T-helper 9 cell (primary cell): ENCODE measurements at places on chromosomes 1 and 21.

DNA sequence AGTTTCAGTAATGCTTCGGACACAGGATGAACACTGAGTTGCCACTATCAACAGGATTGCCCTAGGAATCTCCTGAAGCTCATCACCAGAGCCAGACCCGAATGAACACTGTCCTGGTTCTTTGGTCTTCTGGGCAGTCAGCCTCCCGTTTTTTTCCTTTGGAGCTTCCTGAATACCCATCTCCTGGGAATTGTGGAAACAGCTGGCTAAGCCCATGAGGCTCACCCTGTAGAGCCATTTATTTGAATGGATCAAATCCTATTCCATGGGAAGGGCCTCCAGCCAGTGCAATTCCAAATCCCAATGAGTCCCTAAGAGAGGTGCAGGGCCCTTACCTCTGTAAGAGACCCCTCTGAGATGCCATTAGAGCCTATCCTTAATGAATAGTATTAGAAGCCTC lies 5.9 kb downstream of the RCSD1 start:
- DNase-seq = no peak

GRCh38 chr1:92483610-92484471 lies 2.9 kb downstream of the GFI1 start:
- DNase-seq = peak; percentile 20

- no peak for DNase-seq
These were observed 128.2 kb downstream of the DMRTB1 start for GRCh38 chr1:53587252-53587988.

DNA sequence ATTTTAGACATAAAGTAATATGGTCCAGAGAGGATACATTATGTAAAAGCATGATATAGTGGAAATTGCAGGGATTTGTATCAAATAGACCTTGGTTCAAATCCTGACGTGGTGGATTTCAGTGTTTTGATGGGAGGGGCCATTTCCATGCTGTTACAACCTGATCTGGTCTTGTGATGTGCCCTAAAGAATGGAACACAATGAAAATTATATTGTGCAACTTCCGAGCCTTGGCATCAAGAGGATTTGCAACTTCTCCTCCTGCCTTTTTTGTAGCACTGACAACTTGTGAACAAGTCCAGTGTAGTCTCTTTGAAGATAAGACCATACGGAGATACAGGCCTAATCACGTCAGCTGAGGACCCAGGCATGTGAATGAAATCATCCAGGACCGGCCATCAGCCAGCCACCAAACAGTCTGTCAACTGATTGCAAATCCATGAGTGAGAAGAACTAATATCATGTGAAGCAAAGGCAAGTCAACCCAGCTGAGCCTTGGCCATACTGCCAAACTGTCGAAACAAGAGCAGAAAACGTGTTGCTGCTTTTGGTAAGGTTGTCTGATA lies 412.1 kb downstream of the DPYD start:
- no peak for DNase-seq

DNA sequence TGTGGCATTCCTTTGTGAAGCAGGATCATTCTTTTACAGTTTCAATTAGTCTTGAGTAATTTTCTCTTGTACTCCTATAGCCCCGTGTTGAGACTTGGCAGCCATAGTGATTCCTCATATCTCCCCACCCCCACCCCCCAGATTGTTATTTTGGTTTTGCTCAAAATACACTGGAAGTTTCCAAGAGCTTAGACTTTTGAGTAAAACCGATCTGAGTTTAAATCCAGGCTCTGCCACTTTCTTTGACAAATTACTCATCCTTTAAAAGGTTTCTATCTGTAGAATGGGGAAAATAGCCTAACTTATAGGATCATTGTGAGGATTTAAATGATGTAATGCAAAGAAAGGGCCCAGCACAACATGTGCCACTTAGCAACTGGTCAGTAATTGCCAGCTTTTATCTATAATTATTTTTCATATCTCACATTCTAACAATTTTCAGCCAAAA lies 53.1 kb upstream of the RC3H1 start:
- DNase-seq = no peak

GRCh38 chr1:6359216-6360116 lies 34.1 kb downstream of the ACOT7 start:
- peak; percentile 28 for DNase-seq

- no peak for DNase-seq
These were observed 3.8 kb upstream of the RRP15 start for GRCh38 chr1:218281285-218281684.

- no peak for DNase-seq
These were observed 33.7 kb downstream of the PRDM2 start for GRCh38 chr1:13733711-13734110.

DNA sequence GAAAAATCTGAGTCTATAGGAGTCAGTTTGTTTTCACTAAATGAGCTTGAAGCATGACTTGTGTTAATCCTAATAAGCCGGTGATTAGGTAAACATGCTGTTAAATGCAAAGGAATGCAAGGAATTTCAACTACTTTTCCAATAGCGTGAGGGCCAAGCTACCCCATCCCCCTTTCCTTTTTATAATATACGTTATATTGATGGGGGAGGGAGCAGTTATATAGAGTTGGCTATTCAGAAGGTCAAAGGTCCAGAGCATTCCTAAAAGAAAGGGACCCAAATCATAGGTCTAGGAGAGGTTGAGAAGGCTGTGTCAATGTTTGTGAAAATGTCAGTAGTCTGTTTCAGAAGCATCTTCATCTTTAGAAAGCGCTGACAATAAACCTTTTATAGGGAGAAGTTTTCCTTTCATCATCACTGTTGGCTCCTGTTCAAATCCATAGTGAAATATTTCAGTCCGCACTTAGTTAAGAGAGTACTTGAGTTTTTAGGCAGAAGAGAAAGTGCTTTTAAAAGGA lies 3.8 kb downstream of the CCN1 start:
- no peak for DNase-seq

GRCh38 chr1:205477759-205478247 lies 22.0 kb upstream of the BLACAT1 start:
- DNase-seq = no peak

DNA sequence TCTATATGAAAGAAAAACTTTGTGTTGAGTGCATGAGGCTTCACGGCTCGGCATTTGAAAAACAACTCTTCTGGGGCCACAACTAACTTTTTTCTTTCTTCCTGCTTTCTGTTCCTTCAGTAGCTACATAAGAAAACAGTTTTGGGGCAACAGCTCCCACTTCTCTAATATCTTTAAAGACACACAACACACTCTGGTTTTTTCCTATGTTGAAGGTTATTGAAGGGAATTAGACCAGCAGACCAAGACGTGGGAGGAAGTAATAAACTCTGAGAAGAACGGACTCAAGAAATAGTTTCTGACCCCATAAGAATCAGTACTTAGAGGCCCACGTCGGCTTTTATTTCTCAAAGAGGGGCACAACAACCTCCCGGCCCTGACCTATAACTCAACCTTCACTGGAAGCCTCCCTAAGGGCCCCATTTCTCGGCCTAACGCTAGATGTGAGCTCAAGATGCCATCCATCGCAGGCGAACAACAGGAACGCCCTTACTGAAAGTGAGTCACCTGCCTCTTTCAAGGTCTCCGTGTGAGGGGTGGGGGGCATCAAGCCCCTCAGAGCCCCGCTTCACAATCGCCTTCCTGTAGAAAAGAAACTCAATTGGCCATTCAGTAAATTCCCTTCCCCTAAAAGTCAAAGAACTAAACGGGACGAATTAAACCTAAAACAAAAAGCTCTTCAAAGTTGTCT lies 844 bp downstream of the ZMYM6 start:
- DNase-seq = no peak

- no peak for DNase-seq
These were observed 745.5 kb downstream of the LRRIQ3 start for GRCh38 chr1:73452522-73452921.

- no peak for DNase-seq
These were observed 3.4 kb upstream of the FAM131C start for GRCh38 chr1:16076865-16077238.

DNA sequence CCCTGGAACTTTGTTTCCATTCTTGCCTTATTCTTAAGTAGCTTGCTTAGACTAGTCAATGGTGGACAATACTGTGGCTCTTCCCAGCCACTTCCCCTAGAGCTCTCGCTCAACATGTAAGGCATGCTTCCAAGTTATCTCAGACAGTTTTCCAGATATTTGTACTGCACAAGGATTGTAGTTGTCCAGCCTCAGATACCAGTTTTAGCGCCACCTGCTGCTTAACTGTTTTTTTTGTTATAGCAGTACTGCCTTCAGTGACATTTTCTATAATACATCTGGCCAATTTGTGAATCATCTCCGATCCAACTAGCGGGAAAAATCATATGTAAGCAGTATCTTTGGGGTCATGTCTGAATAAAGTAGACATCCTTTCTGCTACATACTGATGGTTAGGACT lies 346.7 kb upstream of the ADGRL4 start:
- no peak for DNase-seq

DNA sequence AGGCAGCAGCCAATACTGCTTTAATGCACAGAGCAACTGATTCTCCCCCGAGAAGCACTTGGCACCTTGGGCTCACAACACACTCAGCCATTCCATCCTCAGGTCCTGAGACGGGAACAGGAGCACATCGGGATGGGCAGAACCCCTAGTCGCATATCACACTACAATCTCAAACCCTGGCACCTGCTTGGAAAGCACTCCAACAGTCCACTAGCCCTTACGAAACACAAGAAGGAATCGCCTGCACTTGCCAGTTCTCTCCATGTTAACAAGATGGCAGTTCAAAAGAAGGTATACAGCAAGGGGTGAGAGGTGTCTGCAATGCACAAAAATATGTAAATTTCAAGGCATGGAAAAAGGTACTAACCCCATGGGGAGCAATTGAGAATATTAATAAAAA lies 21.4 kb downstream of the JAK1 start:
- DNase-seq = no peak

DNA sequence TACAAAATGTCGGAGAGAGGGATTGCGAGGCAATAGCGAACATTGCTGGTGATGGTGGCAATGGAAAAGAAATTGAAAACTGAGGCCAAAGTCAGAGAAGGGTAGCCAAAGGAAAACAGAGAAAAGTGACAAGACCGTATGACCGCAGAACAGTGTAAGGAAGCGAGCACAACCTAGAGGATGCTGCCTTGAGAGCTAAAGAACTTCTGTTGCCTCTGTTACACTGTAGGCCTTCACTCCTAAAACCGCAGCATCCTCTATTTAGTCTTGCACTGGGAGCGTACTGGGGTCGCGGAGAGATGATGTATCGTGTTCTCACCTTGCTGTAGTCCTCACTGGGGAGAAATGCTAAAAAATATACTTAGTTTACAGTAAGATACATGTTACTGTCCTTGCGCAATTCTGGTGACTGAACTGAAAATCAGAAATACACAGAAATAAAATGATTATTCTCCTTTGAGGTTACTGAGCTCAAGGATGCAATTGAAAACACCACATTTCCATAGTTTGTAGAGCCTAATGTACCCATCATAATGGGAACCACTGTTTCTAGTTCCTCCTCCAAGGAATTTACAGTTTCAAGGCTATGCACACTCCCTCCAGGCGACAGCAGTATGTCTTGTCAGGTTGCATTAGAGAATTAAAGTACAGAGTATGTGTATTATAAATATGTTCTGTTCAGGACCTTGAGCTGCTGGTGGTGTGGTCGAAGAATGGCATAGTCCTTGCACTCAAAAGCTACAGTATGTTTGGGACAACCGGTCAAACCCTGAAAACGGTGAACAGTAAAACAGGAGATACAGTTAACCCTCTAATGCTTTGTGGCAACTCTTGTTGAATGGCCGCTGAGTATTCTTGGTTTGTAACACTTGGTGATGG lies 1.3 kb downstream of the NEK7 start:
- DNase-seq = no peak

DNA sequence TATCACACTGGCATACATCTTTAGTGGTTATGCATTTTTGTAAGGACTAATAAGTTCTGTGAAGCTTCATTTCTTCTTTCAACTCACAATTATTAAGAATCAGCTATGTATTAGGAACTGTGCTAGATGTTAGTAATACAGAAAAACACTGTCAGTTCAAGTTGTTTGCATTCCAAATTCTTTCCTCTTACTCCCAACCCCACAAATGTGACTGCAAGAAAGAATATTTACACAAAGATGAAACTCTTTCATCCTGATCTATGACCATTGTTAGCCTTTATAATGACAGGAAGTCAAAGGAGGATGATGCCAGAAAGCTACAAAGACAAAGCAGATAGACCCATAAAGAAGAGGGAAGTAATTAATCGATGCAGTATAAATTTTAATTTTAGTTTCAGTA lies 21.0 kb upstream of the GADD45A start:
- DNase-seq = no peak

- peak; percentile 5 for DNase-seq
These were observed 2.2 kb upstream of the RHEX start for GRCh38 chr1:206050655-206051235.

- DNase-seq = no peak
These were observed 163.9 kb downstream of the AKT3 start for GRCh38 chr1:243686159-243686558.

DNA sequence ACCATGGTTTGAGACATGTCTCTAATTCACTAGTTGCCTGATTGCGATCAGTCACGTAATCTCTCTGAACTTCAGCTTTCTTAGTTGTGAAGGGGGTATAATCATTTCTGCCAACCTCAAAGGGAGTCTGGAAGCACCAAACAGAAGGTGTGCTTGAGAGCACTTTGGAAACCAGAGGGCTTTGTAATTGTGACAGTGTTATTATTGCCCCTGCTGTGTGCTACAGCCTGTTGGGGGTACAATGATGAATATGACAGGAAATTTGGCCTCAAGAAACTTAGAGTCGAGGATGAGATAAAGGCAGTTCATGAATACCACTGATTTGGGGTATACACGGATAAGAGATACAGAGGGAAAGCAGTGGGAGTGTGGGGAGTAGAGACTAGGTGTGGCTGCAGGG lies 150.2 kb upstream of the CD34 start:
- DNase-seq = no peak

- DNase-seq = no peak
These were observed 2.4 kb upstream of the CEP350 start for GRCh38 chr1:179952186-179952585.

DNA sequence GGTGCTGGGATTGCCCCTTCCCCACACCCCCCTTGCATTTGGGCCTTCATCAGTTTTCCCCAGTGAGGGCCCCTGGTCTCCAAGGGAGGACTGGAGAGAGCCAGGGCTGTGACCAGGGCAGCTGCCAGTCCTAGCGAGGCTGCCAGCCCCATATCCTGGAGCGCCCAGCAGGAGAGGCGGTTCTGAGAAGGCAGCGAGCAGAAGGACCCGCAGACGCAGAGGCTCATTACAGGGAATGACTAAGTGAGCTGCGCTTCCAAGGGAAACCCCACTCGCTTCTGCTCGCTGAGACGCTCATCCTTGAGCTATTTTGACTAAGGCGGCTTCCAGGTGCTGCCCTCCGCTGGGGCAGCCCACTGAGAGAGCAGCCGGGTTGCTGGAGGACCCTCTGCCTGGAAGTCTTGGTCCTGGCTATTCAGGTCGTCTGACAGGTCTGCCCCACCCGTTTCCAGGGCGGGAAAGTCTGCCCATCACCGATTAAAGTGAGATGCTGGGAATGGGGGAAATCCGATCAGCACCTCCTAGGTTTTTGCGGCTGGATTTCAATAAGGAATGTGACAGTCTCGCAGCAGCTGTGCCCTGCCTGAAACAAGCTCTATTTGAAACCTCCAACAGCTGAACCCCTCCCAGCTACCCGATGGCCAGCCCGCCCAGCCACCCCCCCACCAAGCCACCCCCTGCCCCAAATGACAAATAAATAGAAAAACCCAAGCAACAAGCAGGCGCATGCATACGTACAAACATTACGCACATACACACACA lies 2.8 kb downstream of the KCNN3 start:
- no peak for DNase-seq

- no peak for DNase-seq
These were observed 32.1 kb downstream of the LAMC2 start for GRCh38 chr1:183218027-183218618.
